Peyer's patch (tissue), 4 donors: ENCODE measurements at places on chromosomes 12 and 14.

DNA sequence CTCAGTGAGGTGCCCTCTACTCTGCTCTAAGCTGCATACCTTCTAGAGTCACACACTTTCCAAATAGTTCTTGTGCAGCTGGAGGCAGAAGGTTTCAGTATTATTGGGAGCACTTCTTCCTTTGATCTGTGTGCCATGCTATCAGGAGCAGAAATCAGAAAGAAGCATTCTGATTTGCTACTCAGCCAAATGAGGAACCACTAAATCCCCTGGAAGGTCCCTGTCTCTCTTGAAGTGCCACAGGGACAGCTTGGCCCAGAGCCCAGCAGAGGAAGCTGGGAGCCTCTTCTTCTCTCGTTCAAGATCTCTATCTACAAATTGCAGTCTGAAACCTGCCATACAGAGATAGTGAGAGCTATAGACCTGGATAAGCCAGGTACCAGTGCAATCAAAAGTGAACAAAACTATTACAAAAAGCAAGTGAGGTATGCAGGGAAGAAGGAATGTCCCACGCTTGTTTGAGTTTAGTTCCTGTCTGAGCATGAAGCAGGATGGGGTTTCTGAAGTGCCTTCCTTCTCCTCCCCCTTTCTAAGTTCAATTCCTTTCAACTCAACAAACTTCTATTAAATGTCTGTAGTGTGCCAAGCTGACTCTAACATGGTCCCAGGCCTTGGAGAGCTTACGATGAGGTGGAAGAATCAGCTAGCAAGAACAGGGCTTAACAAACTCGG, 100.9 kb upstream of the PARP11 start:
- no peak for DNase-seq

- DNase-seq = no peak
Measured at GRCh38 chr14:98293576-98293975, 978.4 kb downstream of the BCL11B start.

DNA sequence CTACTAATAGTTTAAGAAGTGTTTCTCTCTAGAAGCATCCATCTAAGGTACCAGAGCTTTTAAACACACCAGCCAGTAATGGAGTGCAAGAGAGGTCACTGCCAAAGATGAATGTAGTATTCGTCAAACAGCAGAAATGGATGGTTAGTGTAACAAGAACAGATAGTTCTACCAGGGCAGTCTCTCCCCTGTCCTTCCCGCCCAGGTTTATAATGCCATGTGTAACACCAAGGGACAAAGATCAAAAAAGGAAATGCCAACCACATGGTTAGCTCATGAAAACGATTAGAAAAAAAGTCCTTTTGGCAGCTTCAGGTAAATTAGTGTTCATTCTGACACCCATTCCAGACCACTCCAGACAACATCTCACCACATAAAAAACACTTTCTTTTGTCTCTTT, 100.9 kb downstream of the RPS29 start:
- no peak for DNase-seq

- DNase-seq = no peak
Measured at GRCh38 chr12:5439788-5440300, 7.9 kb downstream of the NTF3 start.

- no peak for DNase-seq
Measured at GRCh38 chr12:24615967-24616411, 332.9 kb downstream of the BCAT1 start.

GRCh38 chr12:6345319-6346091, 3.6 kb upstream of the TNFRSF1A start:
- DNase-seq = no peak

- no peak for DNase-seq
Measured at GRCh38 chr12:45789025-45789424, 59.5 kb downstream of the ARID2 start.

- DNase-seq = no peak
Measured at GRCh38 chr14:77489041-77489440, 9.6 kb downstream of the ISM2 start.

DNA sequence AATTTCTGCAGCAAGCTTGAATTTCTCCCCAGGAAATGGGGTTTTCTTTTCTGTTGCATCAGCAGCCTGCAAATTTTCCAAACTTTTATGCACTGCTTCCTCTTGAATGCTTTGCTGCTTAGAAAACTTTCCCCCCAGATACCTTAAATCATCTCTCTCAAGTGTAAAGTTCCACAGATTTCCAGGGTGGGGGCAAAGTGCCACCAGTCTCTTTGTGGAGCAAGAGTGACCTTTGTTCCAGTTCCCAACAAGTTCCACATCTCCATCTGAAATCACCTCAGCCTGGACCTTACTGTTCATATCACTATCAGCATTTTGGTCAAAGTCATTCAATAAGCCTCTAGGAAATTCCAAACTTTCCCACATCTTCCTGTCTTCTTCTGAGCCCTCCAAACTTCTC, 241.6 kb upstream of the TMTC1 start:
- DNase-seq = no peak

- DNase-seq = no peak
Measured at GRCh38 chr14:42319996-42320395, 713.3 kb downstream of the LRFN5 start.

- no peak for DNase-seq
Measured at GRCh38 chr14:96653597-96653996, 143.6 kb upstream of the VRK1 start.

- no peak for DNase-seq
Measured at GRCh38 chr12:89983622-89984021, 275.0 kb upstream of the ATP2B1 start.

GRCh38 chr12:1924996-1925683, 6.7 kb upstream of the CACNA2D4 start:
- peak; percentile 24 for DNase-seq

DNA sequence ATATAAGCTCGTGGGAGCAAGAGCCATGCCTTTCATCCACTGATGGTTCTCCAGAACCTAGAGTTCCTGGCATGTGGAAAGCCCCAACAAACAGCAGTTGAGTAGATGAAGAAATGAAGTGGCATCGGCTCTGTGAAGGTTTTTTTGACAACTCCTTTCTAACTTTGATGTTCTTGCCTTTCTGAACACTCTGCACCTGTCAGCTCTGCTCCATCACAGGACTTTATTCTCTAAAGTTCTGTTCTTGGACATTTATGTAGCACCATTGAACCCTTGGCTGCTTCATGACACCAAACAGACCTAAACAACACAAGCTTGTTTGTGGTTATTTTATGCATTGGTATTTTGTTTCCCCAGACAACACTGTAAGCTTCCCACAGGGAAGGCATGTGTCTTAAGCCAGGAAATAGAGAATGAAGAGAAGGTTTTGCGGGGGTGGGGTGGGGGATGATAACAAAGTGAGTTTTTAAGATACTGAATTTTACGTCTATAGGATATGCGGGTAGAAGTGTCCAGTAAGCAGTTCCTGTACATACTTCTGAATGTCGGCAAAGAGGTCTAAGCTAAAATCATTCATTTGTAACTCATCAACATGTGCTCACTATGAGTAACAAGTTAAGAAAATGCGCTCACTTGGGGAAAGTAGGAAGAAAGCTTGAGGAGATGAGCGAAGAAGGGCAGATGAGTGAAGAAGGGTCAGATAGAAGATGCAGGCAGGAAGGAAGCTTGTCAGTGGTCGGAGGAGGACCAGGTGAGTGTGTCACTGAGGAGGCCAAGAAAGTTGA, 146.0 kb upstream of the PLEKHG7 start:
- DNase-seq = no peak

GRCh38 chr12:117408161-117408791, 46.9 kb upstream of the NOS1 start:
- DNase-seq = no peak

DNA sequence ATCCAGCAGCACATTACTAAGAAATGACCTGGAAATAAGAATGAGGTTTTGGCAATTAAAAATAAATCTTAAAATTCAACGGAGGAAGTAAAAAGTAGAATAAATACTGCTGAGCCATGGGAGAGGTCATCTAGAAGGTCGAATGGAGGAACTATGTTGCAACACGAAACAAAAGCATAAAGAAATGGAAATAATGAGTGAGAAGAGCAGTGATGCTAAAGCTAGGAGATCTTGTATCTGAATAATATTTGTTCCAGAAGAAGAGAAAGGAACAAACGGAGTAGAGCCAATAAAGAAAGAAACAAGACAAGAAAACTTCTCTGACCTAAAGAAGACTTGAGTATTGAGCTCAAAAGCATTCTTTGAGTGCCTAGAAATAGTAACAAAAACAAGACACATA, 6.6 kb upstream of the KRT7 start:
- no peak for DNase-seq

DNA sequence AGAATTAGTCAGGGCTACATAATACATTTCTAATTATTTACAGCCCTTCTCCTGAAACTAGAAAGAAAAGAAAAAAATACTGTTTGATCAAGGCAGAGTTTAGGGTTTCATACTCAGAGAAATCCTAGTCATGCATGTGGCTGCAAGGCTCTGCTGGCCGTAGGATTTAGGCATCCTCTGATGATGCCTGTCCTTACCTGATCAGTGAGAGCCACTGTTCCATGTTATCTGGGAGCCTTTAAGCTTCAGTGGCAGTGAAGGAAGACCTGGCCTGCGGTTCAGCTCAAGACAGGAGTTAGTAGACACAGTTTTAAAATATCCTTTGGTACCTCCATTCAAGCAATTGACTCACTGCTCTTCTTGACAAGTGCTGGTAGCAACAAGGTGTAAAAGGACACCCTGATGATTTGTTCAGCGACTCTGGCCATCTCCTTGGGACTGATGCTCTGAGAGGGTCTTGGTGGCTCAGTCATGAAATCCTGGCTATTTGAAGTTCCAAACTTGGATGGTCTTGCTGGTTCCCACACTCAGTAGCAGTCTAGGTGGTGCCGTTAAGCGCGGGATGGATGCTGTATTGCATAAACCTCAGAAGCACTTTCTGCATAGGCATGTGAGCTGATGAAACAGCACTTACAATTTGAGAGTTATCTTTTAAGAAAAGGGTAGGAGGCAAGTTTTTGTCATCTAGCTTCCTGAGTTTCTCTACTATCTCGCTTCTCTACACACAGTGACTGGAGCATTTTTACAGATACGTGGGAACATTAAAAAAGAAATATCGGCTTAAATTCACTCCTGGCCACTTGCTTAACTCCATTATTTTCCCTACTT, 162.0 kb downstream of the SAMD4A start:
- DNase-seq = no peak

- DNase-seq = no peak
Measured at GRCh38 chr12:9751204-9752144, 9.2 kb downstream of the CD69 start.

- no peak for DNase-seq
Measured at GRCh38 chr12:124613151-124613585, 45.8 kb upstream of the NCOR2 start.

DNA sequence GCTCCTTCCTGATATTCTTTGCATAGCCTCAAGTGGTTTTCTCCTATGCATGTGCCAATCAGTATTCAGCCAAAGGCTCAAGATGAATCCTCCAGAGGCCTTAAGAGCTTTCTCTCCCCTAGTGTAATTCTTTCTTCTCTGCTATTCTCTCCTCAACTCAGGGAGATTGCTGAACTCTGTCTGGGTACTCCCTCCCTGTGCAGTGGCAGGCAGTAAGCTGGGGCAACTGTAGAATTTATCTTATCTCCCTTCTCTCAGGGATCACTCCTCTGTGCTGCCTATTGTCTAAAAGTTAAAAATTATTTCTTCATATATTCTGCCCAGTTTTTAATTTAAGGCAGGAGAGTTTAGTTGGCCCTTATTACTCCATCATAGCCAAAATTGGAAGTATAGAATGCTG, 28.5 kb upstream of the RTRAF start:
- DNase-seq = no peak

GRCh38 chr12:69007855-69008351, 74.9 kb upstream of the CPM start:
- no peak for DNase-seq

- no peak for DNase-seq
Measured at GRCh38 chr12:19719672-19720071, 280.4 kb downstream of the AEBP2 start.

- peak; percentile 76 for DNase-seq
Measured at GRCh38 chr12:19129486-19130223, at the start of gene PLEKHA5. TSS of gene PLEKHA5 (plus strand) at chr12:19129733. CDS start at chr12:19129800, 67 bp downstream.

GRCh38 chr12:123393747-123394146, 9.8 kb downstream of the KMT5A start:
- DNase-seq = no peak

GRCh38 chr12:53251477-53252348, 16.4 kb upstream of the ESPL1 start:
- DNase-seq = peak; percentile 93

- no peak for DNase-seq
Measured at GRCh38 chr14:60710494-60710893, 13.7 kb downstream of the SIX4 start.

- DNase-seq = no peak
Measured at GRCh38 chr12:124648710-124649384, 81.4 kb upstream of the NCOR2 start.

GRCh38 chr12:124566997-124567672, at the start of gene NCOR2:
TSS of gene NCOR2 (minus strand) at chr12:124567612. CDS start at chr12:124495251, 72,361 bp downstream.
- DNase-seq = no peak

DNA sequence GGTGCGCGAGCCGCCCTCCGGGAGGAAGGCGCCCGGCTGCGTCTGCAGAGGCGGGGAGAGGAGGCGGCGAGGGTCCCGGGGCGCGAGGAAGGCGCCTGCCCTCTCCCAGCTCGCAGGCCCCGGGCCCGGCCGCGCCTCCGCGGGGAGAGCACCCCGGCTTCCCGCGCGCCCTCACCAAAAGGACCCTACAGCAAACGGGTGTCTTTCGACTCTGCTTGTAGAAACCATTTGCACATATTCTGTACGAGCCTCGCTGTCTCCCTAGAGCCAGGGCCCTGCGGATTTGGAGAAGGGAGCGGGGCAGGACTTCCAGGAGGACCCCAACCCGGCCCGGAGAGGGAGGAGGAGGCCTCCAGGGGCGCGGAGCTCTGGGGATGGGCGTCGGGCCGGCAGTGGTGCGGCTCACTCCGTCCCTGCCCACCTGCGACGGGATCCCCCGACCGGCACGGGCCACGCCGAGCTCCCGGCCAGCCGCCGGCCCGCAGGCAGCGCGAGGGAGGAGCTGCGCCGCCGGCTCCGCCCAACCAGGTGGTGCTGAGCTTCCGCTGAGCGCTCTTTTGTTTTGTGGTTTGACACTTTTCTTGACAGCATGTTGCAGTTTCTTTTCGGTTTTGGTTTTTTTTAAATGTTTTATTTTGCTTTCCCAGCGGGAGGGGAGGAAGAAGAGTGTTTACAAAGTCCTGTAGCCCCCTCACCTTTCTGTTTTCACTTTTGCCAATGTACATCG, 103.3 kb upstream of the FKBP4 start:
- no peak for DNase-seq

DNA sequence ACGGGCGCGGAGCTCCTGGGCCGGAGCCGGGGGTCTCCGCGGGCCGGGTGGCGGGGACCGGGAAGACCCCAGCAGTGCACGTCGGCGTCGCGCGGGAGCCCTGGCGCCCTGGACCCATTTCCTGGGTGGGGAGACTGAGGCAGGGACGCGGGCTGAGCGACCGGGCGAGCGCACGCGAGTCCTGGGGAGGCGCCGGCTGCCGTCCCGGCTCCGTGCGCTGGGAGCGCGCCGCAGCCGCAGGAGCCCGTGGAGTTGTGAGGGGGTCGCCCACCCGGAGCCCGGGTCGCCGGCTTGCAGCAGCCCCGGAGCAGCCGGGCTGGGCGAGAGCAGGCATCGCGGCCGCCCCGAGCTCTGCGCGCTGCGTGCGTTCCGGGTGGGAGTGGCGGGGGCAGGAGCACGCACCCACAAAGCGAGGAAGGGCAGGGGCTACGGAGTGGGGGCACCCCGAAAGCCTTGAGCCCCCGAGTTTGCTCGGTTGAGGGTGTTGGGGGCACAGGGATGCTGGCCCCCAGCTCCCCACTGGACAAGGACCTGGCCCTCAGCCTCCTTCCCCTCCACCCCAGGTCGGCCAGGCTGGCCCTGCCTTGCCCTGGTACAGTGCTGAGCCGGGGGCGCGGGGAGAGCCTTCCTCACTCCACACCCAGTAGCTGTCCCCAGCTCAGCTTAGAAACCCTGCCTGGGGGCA, 620 bp downstream of the MMP17 start:
- no peak for DNase-seq
